ENCODE measurements at places on chromosomes 12 and 14.

DNA sequence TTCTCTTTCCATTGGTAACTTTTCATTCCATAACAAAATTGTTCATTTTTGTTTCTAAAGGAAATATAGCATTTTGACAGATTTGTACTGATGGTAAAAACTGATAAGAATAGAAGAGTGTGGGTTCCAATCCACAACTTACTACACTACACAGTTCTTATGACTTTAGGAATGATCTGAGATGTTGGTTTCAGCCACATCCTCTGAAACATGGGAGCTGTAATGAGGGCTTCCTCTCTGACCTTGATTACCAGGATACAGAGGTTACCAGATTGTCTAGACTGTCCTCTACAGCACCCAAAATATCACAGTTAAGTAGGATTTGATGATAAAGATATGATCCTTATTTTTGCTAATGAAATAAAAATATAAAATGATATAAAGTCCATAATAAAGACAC is 1184.6 kb downstream of the FLRT2 start:
- no peak for DNase-seq

DNA sequence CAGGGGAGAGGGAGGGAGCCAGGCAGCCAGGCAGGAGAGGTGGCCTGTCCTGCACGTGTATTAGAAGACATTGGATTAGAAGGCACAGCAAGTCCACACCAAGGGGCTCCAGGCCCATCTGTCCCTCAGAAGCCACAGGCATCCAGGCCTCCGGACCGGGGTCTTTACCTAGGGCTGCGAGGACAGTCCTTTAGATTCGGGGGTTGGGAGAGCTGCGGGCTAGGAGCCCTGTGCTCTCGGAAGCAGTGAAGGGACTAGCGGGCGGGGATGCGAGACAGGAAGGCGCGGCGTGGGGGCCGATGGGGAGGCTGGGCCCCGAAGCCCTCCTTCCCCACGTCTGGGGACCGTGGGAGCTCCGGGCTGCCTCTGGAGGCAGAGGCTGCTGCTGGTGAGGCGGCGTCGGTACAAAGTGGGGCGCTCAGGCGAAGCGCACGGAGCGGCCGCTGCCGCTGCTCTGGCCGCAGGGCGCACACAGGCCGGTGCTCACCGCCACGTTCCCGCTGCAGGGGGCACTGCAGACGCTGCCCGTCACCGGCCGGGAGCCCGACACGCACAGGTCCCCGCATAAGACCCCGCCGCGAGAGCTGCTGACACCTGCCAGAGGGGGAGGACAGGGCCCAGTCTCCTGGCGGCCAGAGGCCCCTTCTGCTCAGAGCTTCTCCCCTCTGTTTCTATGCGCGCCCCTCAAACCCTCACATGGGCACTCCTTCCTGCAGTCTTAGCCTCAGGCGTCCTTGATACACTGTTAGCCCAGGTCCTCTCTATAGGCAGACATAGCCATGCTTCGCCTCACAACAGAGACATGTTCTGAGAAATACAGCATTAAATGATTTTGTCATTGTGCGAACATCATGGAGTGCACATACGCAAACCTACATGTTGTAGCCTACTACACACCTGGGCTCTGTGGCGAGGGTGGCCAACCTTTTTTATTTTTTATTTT is 17.3 kb downstream of the KRT7 start:
- DNase-seq = no peak

DNA sequence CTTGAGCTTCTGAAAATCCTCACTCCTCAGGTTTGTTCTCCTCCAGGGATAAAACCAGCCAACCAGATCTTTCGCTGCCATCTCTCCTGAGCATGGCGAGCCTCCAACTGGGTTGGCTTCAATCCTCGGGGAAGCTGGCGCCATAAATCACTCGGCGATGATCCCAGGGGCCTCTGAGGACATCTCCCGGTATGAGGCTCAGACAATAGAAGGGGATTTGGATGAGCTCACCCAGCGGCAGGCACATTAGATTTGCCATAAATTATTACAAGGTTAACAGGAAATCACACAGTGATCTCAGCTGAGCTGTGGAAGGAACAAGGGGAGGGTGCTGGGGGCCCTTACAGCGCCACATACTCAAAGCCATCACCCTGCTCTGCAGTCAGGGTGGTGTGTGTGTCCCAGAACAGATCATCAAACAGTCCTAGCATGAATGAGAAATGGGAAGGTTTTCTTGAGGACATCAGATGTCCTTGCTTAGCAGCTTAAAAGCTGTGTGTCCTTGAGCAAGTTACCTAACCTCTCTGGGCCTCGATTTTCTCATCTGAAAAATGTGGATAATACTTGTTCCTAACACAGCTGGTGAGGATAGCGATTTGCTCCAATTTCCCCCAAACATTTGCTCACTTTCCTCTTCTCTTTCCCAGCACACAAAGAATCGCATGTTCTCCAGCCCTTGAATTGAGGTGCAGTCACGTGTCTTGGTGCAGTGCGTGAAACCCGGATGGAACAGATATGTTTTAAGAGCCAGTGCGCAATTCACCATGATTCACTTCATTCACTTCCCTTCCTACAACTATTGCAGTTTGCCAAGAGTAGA is 142.8 kb downstream of the SCARB1 start:
- peak; percentile 95 for DNase-seq

GRCh38 chr12:9256341-9256740 is 48.1 kb upstream of the PZP start:
- DNase-seq = no peak

DNA sequence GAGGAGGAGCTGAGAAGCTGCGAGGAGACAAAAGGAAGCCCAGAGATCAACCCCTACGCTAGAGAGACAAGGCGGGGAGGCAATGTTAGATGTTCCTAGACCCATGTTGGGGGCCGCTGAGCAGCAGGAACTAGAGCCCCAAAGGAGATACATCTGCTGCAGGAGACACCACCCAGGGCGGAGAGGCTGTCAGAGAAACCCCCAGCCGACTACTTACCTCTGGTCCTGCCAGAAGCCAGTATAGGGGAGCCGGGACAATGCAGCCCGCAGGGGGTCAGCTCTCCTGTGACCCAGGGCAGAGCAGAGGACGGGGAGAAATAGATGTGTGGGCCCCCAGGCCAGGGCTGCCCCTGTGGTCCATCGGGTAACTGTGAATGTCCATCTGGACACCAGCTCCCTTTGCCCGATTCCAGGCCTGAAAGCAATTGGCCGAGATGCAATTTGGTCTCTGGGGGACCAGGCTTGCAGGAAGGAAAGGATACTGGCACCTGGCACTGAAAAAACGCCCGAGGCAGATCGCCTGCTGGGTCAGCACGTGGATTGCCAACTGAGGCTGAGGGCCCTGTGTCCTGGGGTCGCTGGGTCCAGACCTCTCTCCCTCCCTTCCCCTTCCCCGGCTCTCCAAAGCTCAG is 34.9 kb downstream of the SYNE3 start:
- no peak for DNase-seq

- no peak for DNase-seq
Measured at GRCh38 chr12:120264086-120264903, 1.2 kb downstream of the PXN start.

GRCh38 chr14:104856869-104857860 is 7.9 kb upstream of the CEP170B start:
- DNase-seq = no peak

DNA sequence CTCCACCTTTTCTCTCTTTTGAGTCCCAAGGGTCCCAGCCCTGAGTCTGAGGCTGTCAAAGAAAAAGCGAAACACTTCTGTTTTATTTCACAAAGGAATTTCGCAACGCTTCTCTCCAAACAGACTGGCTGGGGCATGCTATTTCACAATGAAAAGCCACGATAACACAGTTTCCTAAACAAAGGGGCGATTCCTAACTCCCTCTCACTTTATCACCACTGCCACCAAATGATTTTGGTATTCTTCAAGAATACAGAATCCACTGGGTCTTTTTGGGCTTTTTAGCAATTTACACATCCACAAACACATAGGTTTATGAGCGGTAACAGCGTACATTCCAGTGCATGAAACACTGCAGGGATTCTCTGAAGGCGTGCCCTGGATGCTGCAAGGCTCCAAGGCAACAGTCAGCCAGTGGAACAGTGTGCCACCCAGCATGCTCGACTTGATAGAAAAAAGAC is 161.2 kb downstream of the DAD1 start:
- peak; percentile 71 for DNase-seq

DNA sequence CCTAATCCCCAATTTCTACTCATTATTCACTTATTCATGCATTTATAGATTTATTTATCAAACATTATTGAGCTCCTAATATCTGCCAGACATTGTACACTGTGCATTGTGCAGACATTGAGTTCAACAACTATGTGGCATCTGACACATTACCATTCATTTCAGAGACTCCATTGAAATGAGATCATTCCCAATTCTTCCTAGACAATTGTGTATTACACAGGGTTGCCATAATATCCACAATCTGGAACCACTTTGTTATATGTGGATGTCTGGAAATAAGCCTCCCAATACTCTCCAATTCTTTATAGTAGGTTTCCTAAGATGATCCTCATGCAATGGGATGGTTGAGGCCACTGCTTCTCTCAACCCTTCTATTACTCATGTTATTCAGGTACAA is 165.0 kb downstream of the OTOGL start:
- no peak for DNase-seq

DNA sequence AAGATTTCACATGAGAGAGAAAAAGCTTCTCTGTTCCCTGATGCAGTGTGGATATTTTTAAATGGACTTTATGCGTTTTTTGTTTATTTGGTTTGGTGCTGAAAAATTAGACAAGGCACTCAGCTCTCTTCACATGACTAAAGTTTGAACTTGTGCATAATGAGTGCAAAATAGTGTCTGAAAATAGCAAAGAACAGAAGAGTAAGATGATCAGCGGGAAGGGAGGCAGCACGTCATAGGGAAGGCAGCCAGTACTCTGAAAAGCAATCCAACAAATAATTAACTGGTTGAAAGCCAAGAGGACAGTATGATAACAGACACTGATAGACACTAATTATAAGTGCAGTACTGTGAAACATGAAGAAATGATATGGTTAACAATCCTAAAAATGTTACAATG is 46.6 kb upstream of the CDKN3 start:
- no peak for DNase-seq

- no peak for DNase-seq
Measured at GRCh38 chr12:28237423-28237822, 47.2 kb downstream of the CCDC91 start.

GRCh38 chr12:992647-993046 is 1.6 kb downstream of the ERC1 start:
- no peak for DNase-seq

DNA sequence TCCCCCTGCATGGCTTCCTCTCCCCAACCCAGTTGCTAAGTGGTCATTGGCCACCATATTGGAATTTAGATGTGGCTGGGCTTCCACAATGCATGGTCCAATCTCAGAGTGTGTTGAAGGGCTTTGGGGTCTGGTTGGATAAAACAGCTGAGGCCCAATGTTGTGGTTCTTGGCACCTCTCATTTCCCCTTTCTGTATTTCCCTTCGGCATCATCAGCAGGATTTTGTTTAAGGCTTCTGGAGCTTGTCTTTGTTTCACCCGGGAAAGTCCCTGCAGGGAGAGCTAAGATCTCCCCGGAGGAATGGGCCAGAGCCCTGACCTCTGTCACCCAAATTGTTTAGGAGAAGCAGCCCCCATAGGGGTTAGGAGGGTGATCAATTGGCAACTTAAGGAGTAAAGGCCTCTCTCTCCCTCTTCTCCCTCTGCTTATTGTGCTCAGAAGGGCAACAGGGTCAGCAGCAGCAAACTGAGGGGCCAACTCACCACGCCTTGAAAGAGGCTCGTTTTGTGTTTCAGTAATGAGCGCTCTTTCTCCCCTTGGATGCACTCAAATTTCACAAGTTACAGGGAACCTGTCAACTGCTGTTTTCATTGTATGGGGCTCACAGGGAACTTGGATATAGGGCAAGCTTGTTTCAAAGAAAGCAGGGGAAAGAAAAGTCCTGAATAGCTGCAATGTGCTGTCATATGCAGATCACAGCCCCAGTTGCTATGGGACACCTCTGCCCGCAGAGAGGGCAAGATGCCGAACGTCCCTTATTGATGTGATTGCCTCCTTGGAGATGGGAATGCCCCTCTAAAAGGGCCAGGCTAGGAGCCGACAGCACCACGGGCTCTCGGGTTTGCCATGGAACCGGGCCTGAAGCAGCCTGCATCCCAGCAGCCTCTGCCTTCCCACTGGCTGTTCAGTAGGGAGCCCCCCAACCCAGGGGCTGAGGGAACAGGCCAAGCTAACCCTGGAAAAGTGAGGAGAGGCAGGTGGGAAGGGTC is 223.7 kb downstream of the ZFP36L1 start:
- DNase-seq = peak; percentile 58

DNA sequence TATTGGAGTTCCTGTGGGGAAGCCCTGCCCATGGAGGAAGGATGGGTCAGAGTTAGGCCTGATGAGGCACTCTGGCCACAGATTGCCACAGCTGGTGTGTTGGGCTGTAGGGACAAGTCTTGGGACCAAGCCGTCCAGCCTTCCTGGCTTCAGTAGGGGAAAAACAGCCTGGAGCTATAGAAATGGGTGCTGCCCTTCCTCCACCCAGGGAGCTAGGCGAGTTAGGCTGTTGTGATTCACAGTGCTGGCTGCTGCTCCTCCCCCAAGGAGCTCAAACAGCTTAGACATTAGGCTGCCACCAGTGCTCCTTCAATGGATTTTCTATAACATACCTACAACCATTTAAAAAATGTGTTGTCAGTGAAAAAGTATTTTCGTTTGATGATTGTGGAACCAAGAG is 274.3 kb downstream of the RPL10L start:
- DNase-seq = no peak

- DNase-seq = no peak
Measured at GRCh38 chr12:106498056-106498455, 84.7 kb upstream of the RFX4 start.

DNA sequence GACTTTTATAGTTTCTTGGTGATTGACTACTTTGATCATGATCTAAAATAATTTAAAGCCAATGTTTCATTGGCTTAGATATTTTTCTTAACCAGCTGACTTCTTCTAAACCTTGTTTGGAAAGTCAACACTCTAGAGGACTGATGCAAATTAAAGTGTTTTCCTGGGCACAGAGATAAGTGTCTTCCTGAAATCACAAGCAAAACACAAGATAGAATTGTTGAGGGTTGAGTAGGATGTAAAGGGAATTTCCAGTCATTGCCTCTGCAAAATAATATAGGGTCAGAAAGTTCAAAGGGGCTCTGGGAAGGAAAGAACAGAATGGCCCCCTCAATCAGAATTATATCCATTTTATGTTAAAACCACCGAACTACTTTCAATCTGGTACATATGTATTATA is 156.3 kb upstream of the LRIG3 start:
- no peak for DNase-seq

DNA sequence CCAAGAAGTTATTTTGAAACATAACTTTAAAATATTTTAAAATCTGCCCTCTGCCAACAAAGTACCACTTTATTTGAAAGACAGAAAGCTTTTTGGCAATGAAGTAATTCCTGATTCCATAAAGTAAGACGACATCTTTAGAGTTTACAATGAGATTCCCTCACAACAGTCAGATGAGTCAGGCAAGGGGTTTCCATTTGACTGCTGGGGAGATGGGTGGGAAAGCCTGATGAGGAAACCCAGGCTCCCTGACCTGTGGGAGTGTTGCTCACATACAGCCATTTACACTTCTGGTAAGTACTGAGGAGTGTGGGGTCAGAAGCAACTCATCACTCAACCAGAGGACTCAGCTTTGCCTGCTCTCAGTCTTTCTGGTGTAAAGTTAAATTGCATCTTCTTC is 10.2 kb downstream of the KITLG start:
- DNase-seq = no peak

- no peak for DNase-seq
Measured at GRCh38 chr12:25959071-25959961, 834 bp downstream of the RASSF8 start.

Data from CD14-positive monocyte (primary cell).